CD4-positive, alpha-beta T cell treated with Interleukin-6 at 100 ng/mL for 8 hours (primary cell): ENCODE measurements at places on chromosomes 2 and 18.

- no peak for DNase-seq
Observed at GRCh38 chr2:80856227-80856626, 551.7 kb upstream of the LRRTM1 start.

- no peak for DNase-seq
Observed at GRCh38 chr18:1751249-1751648, 820.1 kb downstream of the METTL4 start.

- DNase-seq: no peak
Observed at GRCh38 chr2:19282305-19282704, 76.1 kb downstream of the OSR1 start.

DNA sequence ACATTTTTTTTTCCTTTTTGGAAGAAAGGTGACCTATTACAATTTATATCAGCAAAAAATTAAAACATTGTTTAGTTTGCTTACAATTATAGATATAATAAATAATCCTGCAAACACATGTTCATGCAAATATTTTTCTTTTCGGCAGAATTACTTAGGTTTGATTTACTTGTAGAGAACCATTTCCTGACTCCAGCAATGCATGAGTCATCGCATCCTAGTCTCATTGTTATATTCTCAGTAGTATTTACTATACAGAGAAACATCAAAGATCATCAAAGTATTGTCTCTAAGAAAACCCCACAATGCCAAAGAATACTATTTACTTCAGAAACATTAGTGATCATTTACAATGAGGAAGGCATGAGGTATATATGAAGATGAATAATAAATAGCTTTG lies 40.4 kb upstream of the MTIF2 start:
- no peak for DNase-seq

DNA sequence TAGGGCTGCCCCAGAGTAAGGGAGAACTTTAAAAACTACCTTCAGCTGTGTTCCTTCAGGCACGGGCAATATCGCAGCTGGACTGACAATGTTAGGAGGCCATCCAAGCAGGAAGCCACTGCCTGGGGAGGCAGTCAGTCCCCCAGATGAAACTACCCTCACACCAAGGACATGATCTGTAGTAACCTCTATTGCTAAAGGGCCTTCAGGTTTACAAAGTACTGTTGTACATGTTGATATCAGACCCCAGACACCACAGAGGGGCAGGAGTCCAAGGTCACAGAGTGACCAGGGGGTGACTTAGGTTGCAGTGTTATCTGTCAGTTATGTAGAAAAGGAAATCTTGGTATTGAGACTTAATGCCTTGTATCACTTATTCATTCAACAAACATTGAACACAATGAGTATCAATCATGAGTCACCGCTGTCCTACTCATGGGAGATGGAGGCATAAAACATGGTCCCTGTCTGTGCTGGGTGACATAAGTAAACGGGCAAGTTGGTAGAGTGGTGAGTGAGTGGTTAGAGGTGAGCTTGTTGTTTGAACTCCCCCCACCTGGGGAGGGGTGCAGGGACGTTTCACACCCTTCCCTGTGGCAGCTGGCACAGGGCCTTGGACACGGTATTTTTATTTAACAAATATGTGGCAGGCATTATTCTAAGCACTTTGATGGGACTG lies 7.1 kb downstream of the CABLES1 start:
- no peak for DNase-seq

DNA sequence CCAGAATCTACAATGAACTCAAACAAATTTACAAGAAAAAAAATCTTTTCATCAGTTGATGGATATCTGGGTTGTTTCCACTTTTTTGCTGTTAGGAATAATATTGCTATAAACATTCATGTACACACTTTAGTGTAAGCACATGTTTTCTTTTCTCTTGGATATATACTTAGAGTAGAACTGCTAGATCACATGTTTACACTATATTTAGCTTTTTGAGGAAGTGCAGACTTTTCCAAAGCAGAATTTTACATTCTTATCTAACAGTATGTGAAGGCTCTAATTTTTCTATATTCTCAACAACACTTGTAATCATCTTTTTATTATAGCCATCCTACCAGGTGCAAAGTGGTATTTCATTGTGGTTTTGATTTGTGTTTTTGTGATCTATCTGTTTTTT lies 103.6 kb upstream of the RMP24 start:
- no peak for DNase-seq

DNA sequence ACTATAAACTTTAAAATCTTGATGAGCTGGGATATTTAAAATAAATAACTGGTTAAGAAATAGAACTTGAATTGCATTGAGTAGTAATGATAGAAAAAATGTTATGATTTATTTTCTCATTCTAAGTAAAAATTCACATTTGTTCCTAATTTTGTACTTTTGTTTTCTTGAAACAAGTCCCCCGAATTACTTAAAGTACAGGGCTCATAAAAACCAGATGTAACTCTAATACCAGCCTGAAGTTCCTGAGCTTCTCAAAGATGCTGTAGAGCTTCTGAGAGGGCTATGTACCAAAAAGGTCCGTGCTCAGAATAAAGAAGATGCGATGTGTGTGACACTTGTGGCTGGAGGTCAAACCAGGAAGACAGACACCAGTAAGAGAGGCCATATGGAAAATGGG lies 116.1 kb upstream of the TACR1 start:
- DNase-seq: no peak

DNA sequence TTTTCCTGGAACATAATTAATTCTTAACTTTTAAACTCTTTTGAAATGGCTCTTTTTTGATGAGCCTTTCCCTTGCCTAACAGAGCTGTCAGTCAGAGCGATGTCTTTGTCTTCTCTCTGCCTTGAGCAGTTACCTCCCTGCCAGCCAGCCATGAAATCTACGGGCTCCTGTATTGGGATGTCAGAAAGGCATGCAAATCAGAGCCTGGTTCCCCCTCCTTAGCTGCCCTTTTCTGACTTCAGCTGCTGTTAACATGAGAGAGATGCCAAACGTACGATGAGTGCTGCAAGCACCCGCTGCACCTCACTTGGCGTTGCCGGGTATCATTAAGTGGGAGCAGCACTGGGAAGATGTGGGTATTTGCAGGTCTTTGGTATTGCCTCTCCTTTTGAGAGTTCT lies 131.4 kb upstream of the BOD1L2 start:
- no peak for DNase-seq

DNA sequence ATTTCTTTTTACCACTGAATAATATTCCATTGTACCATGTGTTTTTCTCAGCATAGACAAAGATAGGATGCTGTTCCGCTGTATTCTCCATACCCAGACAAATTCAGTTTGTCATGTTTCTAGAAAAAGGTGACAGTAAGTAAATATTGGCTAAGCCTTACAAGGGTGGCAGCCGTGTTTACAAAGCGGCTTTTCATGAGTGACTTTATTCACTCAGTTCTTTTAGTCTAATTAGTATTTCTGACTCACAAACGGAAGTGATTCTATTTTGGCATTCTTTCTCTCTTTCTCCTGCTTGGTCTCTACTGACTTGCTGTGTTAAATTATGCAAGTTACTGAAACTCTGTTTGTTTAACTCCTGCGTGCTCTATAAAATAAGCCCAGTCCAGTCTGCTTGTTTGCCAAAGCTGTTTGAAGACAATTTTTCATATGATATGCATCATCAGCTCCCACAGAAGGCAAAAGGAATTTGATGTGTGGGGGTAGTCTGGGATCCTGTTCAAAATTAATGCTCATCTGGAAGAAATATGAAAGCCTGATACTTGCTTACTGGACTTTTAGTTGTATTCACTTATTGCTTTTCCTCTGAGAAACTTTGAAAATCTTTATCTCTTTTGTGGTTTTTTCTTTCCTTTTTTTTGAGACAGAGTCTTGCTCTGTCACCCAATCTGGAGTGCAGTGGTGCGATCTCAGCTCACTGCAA lies 2.3 kb upstream of the PLEKHH2 start:
- no peak for DNase-seq

- no peak for DNase-seq
Observed at GRCh38 chr2:224694502-224694901, 21.7 kb downstream of the CCDC195 start.

DNA sequence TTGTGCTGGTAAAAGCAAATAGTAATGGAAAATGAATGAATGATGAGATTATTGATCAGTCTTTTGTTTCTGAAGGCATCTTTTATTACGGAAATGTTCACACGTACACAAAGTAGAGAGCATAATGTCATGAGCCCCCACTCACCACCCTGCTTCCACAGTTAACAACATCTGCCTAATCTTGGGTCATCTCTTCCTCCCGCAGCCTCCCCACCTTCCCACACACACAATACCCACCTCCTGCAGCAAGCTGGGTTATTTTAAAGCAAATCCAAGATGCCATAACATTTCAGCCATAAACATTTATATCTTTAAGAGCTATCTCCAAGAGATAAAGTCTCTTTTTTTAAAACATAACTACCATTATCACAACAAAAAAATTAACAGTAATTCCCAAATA lies 36.3 kb downstream of the CYP27C1 start:
- no peak for DNase-seq

DNA sequence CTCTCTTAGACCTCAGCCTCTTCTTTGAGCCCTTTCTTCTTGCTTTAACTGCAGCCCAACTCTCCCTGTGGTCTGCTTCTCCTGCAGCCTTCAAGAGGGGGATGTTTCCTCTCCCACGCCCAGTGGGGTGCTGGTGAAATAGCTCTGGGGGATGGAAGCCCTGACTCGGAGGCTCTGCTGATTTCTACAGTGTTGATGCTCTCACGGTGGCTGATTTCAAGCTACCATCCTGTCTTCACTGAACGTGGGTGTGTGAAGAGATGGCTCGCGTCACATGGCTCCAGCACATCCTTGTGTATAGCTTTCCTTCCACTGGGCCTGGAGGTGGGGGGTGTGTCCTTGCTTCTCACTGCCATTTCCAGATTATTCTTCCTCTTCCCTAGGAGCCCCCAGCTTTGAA lies 20.0 kb downstream of the MPP4 start:
- no peak for DNase-seq

GRCh38 chr2:204003276-204003990 lies 66.9 kb downstream of the ICOS start:
- DNase-seq: no peak

GRCh38 chr2:48568547-48568946 lies 38.6 kb downstream of the STON1 start:
- DNase-seq: no peak

GRCh38 chr2:228669690-228670089 lies 488.2 kb upstream of the SPHKAP start:
- no peak for DNase-seq

GRCh38 chr2:65917986-65918385 lies 485.6 kb upstream of the SPRED2 start:
- no peak for DNase-seq

DNA sequence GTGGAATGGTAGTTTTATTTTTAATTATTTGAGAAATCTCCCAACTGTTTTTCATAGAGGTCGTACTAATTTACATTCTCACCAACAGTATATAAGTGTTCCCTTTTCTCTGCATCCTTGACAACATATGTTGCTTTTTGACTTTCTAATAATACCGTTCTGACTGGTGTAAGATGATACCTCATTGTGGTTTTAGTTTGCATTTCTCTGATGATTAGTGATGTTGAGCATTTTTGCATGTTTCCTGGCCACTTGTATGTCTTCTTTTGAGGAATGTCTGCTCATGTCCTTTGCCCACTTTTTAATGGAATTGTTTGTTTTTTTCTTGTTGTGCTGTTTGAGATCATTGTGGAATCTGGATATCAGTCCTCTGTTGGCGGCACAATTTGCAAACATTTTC lies 242.5 kb downstream of the ZNF521 start:
- no peak for DNase-seq
